ENCODE measurements at places on chromosomes 5 and 9.
A peak's percentile ranks its signal among the peaks of the same experiment; 100 is the strongest.

DNA sequence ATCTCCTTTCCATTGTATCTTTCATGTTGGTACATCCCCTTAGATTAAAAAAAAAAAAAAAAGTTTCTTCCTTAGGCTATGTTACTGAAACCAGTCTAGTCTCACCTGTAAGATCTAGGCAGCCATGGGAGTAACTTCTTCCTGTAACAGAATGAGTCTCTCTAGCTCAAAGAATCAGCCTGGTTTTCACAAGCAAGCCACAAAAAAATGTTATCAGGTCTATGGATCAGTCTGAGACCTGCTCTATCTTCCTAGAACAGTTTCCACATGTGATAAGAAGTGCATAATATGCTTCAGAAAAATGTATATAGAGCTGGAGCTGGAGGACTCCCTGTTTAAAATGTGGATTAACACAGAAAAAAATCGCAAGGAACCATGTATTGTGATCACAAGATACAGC is 53.8 kb downstream of the ARRDC3 start:
- DNase-seq: no peak

DNA sequence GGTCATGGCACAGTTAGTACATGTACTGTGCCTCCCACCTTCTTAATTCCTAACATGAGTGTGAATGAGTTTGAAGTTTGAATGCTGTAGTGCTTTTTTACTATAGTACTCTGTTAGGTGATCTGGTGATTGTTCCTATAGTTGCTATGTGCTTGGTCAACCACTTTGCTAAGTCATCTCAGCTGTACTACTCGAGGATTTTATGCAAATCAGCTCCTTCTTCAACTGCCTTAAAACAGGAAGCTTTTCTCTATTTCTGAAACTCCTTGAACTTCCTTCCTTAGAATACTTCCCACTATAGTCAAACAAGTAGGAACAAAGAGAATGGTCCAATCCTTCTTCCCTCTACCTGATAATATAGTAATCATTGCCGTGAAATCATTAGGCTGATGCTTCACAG is 219.6 kb downstream of the CTNND2 start:
- no peak for DNase-seq

DNA sequence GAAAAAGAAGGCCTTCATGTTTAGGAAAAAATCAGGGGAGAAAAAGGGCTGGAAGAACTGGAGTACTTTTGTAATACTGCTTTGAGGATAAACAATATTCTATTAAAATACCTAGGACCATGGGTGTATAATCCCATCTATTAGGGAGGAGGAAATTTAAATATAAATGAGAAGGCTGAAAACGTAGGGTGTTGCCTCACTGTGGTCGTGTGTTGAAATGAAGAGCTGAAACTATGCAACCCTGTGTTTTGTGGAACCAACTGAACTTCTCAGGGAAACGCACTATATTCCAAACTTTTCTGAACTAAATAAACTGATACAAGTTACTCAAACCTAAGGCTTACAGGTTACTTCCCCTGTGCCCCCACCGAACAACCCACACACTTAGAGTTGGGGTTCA is 4.5 kb upstream of the CNTLN start:
- no peak for DNase-seq

GRCh38 chr9:98501819-98502218 is 206.9 kb downstream of the GABBR2 start:
- no peak for DNase-seq

- no peak for DNase-seq
These were observed 688.9 kb upstream of the CDH9 start for GRCh38 chr5:27727254-27727653.

- peak; percentile 70 for DNase-seq
These were observed 106.0 kb upstream of the LRRTM2 start for GRCh38 chr5:138981131-138981530.

- DNase-seq: peak; percentile 88
These were observed 584.1 kb downstream of the CCDC171 start for GRCh38 chr9:16136961-16137360.

- peak; percentile 67 for DNase-seq
These were observed 225.7 kb upstream of the KLF9 start for GRCh38 chr9:70639853-70640814.

- no peak for DNase-seq
These were observed 4.1 kb downstream of the TRIO start for GRCh38 chr5:14147210-14147609.

GRCh38 chr5:98989727-98990126 is 60.9 kb upstream of the CHD1 start:
- DNase-seq: no peak

GRCh38 chr5:137453483-137454080 is 45.5 kb downstream of the SPOCK1 start:
- peak; percentile 65 for DNase-seq

DNA sequence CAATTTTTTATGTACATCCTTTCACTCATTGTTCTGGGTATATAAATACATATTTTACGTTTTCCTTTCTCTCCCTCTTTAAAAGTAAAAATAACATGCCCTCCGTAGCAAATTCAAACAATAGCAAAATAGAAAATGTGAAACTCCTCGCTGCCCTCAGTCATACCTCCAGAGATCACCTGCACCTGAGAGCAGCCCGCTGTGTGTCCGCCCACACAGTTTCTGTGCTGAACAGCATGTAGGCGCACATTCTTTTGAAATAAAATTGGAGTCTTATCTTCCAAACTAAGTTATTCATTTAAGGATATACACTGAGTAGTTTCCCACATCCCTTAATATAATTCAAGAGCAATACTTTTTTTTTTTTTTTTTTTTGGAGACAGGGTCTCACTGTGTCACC is 255.7 kb downstream of the AOPEP start:
- DNase-seq: no peak

DNA sequence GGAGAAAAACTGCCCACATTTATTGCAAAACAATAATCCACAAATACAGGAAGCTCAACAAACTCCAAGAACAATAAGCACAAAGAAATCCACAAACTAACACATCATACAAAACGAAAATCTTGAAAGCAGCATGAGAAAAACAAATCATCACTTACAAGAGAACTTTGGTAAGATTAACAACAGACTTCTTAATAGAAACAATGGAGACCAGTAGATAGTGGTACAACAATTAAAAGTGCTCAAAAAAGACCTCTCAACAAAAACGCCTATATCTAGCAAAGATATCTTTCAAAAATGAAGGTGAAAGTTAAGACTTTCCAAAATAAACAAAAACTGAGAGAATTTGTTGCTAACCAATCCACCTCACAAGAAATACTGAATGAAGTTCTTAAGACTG is 38.4 kb downstream of the CDKL3 start:
- peak; percentile 4 for DNase-seq

DNA sequence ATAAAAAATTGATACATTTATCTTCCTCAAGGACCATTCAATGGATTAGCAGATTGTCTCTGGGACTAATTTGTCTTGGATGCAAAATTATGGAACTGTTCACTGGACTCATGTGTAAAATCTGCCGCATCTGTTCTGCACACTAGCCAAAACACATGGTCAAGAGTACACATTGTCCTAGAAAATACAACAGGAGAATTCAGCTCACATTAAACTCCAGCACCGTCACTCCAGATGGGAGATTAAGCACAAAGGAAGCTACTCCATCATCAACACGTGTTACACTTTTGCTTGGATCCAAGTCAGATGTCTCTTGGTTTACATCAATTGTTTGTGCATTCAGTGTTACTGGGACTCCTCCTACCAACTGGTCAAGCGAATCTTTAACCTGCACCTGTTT is 28.8 kb downstream of the C5 start:
- no peak for DNase-seq

- DNase-seq: no peak
These were observed 22.4 kb downstream of the CXXC5 start for GRCh38 chr5:139670369-139671095.

DNA sequence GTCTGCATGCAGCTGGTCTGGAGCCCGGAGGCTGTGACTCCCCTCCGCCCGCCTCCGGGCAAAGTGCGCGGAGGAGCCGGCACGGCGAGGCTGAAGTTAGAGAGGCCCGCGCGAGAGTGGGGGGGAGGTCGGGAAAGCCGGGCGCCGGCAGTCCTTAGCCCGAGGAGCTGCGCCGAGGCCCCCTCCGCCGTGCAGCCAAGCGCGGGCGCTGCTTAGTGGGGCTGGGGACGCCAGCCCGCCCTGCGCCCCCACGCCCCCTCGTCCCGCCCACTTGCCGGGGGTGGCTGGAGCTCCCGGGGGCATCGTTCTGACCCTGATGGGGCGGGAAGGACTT is 403 bp downstream of the NINJ1 start:
- DNase-seq: peak; percentile 87

- DNase-seq: no peak
These were observed 73.3 kb downstream of the FGF18 start for GRCh38 chr5:171492781-171493180.

- peak; percentile 76 for DNase-seq
These were observed 36.0 kb downstream of the FOXD1 start for GRCh38 chr5:73412597-73412988.

DNA sequence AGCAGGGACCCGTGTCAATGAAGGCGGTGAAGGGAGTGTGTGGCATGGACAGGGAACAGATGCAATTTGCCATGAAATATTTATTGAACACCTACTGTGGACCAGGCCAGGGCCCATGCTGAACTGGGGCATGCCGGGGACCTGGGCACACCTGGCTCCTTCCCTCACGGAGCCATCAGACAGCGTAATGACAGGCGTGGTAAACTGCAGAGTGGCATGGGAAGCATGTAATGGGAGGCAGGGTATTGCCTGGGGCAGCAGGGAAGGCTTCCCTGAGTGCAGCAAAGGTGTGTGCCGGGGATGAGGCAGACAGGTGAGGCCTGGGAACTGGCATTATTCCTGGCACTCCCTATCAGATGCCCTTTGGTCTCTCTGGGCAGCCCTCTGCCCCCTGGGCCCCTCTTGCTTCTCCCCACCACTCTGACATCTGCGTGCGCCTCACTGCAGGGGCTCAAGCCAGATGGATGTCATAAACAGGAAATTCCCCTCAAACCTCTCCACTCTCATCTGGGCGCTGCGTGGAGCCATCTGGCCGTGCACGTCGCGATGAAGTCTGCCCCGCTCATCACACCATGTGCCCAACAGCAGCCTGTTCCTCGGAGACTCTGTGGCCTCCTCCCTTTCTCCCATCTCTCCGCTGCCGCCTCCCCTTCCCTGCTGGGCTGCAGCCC is 67.6 kb downstream of the HMCN2 start:
- no peak for DNase-seq

DNA sequence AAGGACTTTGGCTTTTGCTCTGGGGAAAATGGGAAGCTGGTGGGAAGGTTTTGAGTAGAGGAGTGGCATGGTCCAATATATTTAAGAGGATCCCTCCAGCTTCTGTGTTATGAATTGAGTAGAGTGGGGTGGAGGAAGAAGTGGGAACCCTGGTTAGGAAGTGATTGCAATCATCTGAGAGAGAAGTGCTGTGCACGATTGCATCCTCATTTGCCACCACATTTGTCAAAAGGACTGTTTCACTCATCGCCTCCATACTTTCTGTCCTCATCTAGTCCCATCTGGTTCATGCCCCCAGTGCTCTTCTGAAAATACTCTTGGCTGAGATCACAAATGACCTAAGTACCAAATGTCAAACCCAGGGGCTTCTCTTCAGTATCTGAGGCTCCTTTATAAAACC is 192.1 kb downstream of the RAB3C start:
- DNase-seq: no peak

DNA sequence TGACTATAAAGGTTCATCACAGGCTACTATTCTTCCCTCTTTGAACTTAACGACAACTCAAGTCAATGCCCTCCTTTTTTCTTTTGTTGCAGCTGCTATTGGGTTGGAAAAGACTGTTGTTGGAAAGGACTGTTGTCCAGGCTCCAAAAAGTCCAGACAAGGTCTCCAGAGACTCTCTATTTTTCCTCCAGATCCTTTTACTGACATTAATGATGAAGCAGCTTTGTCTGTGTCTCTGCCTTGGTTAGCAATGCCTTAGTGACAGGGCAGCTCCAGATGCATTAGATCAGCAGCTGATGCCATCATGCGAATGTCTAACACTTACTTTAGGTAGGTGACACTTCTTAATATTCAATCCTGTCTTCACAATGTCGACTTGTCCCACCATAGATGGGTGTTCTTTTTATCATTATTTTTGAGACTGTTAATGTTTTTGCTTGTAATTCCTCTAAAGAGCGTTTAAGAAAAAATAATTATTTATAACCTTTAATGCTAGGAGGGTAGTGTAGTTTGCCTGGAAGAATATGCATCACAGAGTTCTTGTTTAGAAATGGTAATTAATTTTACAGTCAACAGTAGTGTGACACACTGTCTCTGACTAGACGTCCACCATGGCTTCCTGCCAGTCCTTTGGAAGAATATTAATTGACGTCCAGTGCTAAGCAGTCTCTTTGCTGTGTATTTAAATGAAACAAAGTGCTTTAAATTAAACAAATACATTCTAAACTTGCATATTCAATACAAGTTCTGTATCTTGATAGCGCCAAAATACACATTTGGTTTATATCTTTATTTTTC is 492.2 kb downstream of the NR2F1-AS1 start:
- no peak for DNase-seq

DNA sequence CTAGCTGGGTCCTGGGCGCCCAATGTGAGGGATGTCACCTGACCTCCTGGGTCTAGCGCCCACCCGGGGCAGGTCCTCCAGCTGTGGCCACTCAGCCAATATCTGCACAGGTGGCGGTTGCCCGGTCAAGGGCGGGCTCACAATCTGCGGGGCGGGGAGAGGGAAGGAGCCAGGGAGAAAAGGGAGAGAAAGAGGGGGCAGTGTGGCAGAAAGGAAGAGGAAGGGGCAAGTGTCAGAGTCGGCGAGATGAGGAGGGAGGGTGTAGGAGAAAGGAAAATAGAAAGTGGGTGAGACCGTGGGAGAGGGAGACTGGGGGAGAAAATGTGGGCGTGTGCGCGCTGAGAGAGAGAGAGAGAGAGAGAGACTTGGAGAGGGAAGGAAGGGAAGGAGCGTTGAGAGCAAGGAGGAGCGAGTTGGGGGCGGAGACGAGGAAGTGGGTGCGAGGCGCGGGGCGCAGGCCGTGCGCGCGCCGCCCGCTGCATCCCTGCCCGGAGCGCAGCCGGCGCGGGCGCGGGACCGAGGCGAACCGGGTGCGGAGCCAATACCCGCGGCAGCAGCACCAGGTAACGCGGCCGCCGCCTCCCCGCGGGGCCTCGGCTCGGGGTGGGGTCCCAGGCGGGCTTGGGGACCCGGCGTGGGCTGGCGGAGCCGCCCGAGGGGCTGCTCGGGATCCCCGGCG is at the start of gene HRH2:
Gene HRH2, plus strand, starts transcription at position 479 of the 679 bp plus-strand sequence. CDS start 25,163 bp downstream, outside the sequence.
- DNase-seq: no peak

- no peak for DNase-seq
These were observed 27.6 kb downstream of the ADAMTS2 start for GRCh38 chr5:179317411-179318220.

DNA sequence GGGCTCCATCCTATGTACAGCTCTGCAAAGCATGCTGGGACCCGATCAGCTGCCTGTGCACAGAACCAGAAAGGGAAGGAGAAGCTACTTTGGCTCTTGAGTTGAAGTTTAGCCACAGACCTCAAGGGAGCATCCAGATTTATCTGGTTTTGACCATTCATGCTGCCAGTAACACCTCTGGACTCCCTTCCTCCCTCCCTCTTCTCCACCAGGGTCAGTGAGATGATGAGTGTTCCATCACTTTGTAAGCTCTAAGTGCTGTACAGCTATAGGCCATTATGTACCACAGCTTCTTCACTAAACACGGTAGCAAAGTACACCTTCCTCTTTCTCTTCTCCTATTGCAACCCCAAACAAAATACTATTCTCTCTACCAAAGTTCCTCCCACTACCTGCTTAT is 77.9 kb downstream of the GLIS3 start:
- no peak for DNase-seq

GRCh38 chr5:127203818-127204217 is 86.8 kb upstream of the MEGF10 start:
- DNase-seq: peak; percentile 80

- DNase-seq: no peak
These were observed 16.1 kb downstream of the OLFML2A start for GRCh38 chr9:124793015-124793541.

All from astrocyte of the spinal cord (primary cell).